WERI-Rb-1 (cell line): ENCODE measurements at places on chromosomes 2 and 18.
A peak's percentile ranks its signal among the peaks of the same experiment; 100 is the strongest.

- no peak for DNase-seq
These were observed 349.0 kb downstream of the CYRIA start for GRCh38 chr2:16316456-16317210.

DNA sequence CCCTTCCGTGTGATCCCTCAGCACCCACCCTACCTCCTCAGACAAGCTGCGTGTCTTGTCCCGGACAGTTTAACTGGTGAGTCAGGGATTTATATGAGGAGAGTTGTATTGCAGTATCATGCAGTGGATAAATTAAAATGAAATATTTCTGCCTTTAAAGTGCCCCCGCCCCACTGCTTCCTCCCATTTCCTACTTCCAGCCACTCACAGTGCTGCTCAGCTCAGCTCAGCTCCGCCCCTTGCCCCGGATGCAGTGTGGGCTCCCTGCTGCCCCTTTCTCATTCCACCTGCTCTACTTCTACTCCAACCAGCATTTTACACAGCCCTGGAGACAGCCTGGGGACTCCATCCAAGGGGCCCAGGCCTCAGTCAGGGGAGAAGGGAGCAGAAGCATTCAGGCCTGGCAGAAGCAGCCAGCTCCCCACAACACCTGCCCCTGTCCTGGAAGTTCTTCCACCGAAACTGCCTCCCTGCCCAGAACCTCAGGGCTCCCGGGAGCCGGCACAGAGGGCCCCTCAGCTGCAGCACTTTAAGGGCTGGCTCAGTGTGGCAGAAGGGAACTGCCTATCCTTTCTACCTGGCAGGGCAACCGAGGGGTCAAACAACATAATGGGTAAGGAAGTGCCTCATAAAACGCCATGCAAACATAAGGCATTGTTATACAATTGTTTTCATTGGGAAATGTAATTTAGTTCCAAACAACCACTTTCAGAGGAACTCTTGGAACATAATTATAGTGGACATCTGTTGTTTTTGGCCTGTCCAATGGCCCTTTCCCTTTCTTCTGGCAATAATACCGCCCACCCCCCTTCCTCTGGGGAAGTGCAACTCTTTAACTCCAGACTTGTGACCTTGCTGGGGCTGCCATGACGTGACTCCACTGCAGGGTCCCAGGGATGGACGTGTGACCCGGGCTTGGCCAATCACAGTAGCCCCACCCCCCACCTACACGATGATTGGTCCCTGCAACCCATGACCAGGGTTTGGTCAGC, 102.3 kb downstream of the LIPG start:
- no peak for DNase-seq

DNA sequence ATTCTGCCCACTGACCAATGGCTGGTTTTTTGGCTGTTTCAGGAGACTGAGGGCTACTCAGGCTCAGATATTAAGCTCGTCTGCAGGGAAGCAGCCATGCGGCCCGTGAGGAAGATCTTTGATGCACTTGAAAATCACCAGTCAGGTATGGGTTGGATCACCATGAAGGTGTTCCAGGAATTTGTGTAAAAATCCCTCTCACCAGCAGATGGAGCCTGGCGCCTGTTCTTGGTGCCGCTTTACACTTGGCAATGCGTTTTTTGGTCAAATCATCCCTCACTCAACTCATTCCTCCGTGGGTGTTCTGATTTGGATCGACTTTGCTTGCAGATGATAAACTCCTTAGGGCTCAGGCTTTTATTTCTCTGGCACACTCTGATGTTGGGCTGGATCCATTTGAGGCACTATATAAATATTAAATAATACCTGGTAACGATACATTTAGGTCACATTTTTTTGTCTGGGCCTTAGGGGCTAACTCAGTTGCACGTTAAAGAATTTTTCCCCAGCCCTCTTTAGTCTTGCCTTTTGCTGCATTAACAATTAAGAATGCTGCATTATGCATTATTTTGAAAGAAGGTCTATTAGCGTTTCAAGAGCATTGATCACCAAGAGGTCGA, 50.0 kb downstream of the HDHD2 start:
- peak; percentile 74 for DNase-seq

DNA sequence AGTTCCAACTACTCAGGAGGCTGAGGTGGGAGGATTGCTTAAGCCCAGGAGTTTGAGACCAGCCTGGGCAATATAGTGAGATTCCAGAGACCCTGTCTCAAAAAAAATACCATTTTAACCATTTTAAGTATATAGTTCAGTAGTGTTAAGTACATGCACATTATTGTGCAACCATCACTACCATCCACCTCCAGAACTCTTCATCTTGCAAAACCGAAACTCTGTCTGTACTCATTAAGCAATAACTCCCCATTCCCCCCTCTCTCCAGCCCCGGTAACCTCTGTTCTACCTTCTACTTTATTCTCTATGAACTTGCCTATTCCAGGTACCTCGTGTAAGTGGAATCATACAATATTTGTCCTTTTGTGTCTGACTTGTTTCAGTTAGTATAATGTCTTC, 86.4 kb downstream of the GFPT1 start:
- no peak for DNase-seq

DNA sequence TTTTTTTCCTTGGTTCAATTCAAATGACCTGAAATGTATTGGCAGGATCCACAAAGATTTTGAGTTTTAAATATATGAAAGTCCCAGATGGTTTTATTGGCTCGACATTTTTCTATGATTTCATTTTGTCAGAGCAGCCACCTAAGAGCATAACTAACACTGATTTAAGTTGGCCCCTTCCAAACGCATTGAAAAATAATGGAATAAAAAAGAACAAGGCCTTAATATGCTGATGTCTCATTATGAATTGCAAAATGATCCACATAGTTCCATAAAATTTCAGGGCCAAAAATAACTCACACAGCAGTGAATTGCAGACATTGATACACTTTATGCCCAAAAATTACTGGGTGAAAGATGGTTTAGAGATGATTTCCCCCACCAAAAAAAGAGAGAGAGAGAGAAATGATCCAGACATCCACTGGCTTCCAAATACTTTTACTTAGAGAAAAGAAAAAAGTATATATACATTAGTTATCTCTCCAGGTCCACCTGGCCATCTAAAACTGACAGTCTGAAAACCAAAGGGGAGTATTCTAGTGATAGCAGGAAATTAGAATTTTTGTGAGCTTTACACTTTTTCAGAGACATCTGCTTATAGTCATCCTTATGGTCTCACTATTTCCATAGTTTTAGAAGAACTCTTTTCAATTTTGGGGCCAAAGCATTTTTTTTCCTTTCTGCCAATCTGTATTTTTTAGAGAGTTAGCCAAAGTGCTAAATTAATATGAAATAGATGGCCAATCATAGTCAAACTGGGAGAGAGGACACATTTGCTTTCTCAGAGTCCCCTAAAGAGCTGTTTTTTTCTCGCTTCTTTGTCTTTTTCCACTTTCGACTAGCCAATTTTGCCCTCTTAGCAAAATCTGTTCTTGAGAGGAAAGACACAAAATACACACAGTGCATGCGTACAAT, 213.5 kb upstream of the RND3 start:
- DNase-seq: no peak

GRCh38 chr2:218701806-218702205, 8.8 kb upstream of the TTLL4 start:
- no peak for DNase-seq

- DNase-seq: no peak
These were observed 75.3 kb downstream of the LRRFIP1 start for GRCh38 chr2:237702441-237703391.

DNA sequence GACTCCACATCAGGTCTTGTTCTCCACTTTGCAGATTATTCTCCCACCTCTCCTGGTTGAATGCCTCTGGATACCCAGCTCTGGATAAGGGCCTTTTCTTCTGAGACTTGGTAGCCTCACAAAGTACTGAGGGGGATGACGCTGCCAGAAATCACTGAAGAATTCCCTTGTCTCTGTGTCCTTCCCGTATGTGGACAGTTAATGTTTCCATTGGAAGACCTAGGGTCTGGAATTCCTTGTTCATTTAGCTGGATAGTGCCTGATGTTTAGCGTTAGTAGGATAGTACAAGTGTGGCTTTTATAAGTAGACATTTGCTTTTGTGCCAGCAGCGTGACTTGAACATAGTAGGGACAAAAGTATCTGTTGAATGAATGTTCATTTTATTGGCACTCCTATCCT, 76.9 kb downstream of the CLHC1 start:
- no peak for DNase-seq

DNA sequence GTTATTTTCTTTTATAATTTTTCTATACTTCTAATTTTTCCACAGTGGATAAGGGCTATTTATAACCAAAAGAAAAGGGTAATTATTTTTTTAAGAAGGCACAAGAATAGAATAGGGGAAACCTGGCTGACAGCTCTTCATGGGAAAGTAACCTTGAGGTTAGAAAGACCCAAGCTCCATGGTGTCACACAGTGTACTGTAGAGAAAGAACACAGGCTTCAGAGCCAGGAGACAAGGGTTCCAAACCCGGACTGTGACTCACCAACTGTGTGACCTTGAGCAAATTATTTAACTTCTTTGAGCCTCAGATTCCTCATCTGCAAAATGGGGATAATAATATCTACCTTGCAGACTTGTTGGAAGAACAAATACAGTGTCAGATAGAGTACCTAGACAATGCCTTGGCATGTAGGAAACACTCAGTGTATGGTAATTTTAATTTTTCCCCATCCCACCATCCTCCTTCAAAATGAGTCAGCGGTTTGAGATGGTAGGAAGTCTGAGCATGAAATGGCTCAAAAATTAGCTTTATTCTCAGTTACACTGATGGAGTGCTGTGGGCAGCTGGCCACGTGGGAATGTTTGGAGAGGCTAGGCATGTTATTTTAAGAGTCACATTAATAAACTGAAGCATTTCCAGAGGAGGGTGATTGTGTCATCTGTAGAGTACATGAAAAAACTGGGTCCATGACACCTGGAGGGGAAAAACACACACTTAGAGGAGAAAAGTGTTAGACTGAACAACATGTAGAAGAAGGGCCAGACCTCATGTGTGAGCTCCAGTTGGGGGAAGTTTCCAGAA, 36.7 kb downstream of the TMEM37 start:
- DNase-seq: no peak

DNA sequence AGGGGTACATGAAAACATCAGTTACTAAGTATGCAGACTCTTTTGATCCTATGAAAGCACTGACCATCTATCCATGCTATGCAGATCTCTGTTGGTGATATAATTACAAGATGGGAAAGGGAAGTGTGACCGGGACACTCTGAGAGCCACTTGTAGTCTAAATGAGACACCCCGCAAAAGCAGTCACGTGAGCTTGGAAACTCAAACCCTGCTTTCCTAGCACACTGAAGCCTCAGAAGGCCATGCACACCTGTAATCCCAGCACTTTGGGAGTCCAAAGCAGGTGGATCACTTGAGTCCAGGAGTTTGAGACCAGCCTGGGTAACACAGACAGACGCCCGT, 137.5 kb downstream of the INO80D start:
- no peak for DNase-seq

DNA sequence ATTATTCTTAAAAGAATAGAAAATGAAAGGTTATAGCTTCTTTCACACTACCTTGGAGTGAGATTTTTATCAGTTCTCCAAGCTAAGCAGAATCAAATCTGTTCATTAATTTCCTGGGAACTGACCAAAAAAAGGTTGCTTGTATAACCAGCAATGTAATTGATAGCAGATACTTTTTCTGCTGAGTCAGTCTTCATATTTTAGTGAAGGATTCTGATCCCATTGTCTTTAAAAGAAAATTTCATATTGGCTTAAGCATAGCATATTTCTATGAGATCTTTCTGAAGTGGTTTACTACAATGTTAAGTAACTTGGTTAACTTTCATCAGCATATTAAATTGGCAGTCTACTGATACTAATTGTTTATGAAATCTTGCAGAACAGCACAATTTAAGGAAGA, 338.0 kb downstream of the TMX3 start:
- DNase-seq: no peak

DNA sequence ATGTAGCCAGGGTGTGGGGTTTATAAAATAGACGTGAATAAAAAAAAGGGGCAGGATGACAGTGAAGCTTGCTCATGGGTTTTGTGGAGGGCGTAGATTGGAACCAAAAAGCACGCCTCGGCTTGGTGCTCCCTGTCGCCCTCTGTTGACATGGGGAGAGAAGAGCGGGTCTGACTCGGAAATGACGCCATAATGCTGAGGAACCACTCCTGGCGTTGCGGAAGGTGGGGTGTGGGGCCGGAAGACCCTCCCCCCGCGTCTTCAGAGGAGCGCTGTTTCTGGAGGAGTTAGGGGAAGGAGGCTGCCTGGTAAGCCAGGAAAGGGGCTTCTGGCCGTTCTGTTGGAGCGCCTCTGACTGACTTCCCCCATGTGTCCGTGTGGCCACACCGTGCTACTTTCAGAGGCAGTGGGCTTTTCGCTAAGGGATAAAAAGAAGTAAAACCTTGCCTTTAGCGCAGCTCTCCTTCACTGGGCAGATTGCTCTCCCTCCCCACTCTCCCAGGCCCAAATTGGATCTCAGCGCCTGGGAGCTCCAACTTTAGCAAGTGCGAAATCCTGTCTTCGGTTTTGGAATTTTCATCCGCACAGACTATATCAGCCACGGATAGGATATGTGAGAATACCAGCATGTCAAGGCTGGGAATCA, 42.8 kb downstream of the PLEKHA3 start:
- DNase-seq: no peak

DNA sequence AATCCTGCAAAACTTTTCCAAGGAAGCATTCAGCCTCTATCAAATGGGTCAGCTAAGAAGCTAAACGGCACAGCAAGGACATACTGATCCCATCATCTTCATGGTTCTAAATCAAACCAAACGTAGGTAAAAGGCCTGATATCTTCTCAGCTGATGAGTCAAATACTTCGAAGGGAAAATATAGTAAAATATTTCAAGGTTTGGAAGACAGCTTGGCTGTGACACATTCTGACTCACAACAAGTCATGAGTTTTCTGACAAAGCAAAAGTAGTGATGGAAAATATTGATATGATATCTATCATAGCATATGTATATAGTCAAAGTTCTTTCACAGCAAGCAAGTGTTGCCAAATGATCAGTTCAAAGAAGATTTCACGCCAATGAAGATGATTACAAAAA, 31.5 kb downstream of the DOCK10 start:
- no peak for DNase-seq

DNA sequence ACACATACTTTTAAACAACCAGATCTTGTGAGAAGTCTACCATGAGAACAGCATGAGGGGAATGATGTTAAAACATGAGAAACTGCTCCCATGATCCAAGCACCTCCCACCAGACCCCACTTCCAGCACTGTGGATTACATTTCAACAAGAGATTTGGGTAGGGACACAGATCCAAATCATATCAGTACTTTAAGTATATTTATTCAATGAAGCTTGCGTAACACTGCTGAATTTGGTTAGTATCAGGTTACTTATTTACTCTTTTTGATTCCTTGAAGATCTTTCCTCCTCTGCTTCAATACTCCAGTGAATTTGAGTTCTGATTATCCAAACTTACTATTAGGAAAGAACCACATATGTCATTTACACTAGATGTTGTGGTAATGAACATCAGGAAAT, 418.6 kb downstream of the PIK3C3 start:
- DNase-seq: no peak

- no peak for DNase-seq
These were observed 4.0 kb upstream of the RAB17 start for GRCh38 chr2:237594514-237594871.

- no peak for DNase-seq
These were observed 48.5 kb downstream of the C2orf74 start for GRCh38 chr2:61210332-61210981.

GRCh38 chr2:100615886-100616285, 53.1 kb downstream of the PDCL3 start:
- no peak for DNase-seq
